Urinary bladder (tissue), 4 donors: ENCODE measurements at places on chromosomes 11 and 22.

GRCh38 chr11:10695833-10696232, 2.3 kb upstream of the IRAG1 start:
- DNase-seq = no peak

DNA sequence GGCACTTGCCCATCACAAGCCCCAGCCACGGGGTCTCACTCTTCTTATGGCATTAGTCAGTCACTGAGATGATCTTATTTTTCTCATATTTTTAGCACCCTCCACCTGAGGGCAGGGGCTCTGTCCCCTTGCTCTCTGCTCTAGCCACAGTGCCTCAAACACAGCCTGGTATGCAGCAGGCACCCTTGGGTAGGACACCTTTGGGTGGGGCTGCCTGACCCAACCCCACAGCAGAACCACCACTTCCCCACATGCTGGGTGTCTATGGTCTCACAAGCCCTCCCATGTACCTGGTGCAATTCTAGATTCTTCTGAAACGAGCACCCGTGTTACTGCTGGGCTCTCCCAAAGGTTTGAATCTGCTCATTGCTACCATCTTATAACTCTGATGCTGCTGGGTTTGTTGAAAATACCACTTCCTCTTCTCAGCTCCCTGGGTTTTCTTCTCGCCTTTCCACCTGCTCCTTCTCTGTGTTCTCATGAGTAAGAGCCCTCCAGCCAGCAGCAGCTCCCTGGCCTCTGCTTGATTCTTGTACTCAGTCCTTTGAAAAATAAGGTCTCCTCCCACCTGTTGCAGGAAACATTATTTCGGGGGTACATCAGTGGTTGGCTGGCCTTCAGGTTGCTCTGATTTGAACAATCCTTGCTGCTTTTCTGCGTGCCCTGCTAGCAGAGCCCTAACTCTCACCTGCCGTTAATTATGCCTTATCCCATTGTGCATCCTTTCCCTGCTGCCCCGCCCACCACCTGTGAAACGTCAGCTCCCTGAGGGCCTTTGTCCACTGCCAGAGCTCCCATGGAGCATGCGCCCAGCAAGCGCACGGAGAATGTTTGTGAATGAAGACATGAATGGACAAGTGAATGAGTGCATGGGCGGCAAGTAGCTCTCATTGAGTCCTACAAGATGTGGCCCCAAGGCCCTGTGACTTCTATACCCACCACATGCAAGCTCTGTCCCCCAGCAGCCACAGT, 1181.6 kb downstream of the TBC1D22A start:
- DNase-seq = no peak

- DNase-seq = no peak
Measured at GRCh38 chr22:38312261-38312800, 4.9 kb downstream of the CSNK1E start.

- no peak for DNase-seq
Measured at GRCh38 chr11:76770642-76771445, 12.3 kb upstream of the TSKU start.

- DNase-seq = no peak
Measured at GRCh38 chr22:36012332-36012731, 16.3 kb downstream of the RBFOX2 start.

GRCh38 chr22:47174671-47175112, 412.2 kb downstream of the TBC1D22A start:
- no peak for DNase-seq

- no peak for DNase-seq
Measured at GRCh38 chr11:115522302-115522701, 18.1 kb upstream of the CADM1 start.

DNA sequence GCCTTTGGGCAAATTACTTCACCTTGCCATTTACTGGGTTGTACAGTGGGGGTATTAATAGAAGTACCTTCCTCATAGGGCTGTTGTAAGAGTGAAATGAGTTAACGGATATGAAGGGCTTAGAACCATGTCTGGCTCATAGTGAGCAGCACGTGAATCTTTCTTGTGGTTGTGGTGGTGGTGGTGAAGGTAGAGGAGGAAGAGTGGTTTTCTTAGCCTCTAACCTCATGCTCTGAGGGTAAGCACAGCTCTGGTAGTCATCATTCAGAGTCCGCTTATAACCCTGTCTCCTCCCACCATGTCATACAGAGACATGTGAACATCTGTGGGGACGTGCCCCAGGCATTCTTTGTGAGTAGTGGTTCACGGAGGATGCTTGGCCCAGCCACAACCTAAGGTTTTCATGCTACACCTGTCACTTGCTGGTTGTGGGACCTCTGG, 43.6 kb downstream of the TEAD1 start:
- DNase-seq = no peak

DNA sequence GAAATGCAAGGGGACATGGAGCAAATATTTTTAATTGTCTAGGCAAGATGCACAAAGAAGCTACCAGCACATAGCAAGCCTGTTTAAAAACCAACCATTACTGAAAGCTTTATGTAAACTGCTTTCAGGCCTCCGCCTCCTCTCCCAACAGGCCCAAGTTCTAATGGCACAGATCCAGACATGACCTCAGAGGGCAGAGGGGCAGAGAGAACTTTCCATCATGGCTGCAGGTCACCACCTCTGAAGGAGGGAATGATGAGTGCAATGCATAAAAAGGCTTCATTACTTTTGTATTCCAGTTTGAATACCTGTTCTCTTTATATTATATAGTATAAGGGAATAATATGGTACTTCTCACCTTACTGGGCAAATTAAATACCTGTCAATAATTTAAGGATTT, 15.2 kb downstream of the DDX17 start:
- no peak for DNase-seq
